ENCODE measurements at places on chromosomes 12 and 14.

DNA sequence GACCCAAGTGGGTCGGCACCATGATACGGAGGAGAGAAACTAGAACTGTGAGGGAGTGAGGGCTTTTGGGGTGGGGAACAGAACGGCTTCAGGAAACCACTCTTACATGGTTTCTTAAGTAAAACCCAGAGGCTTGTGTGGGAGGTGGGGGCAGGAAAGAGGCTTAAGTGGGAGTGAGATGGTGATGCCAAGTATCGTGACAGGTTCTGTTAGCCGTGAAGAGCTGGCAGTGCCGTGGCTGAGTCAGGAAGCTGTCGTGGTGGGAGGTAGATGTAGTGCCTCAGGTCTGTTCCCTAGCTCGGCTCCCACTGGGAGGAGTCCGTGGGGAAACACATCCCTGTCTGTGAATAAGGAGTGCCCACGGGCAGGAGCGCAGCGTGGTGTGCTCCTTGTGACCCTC lies 185.8 kb upstream of the FKBP4 start:
- DNase-seq, result no peak

DNA sequence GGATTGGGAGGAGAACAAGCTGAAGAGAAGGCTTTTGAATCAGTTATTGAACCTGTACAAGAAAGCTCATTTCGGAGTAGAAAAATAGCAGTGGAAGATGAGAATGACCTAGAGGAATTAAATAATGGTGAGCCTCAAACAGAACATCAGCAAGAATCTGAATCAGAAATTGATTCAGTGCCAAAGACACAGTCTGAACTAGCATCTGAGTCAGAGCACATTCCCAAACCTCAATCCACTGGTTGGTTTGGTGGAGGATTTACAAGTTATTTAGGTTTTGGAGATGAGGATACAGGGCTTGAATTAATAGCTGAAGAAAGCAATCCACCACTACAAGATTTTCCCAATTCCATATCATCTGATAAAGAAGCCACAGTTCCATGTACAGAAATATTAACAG lies 13.5 kb downstream of the MIA2 start:
- DNase-seq, result no peak

DNA sequence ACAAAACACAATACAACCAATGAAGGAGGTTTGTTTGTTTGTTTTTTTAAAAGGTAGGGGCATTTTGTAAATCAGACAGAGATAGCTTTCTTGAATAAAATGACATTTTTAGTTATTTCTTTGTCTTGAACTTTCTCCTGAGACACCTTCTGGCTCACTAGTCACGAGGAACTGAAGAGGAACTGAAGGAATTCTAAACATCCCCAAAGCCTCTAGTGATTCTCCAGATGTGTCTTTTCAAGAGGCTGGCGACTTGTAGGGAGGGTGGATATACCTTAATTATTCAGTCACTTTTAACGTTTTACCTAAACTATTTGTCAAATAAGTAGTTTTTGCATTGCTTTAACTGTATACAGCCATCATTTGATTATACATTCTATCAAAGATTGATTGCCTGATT lies 211.2 kb upstream of the LRIG3 start:
- DNase-seq, result peak; percentile 26

DNA sequence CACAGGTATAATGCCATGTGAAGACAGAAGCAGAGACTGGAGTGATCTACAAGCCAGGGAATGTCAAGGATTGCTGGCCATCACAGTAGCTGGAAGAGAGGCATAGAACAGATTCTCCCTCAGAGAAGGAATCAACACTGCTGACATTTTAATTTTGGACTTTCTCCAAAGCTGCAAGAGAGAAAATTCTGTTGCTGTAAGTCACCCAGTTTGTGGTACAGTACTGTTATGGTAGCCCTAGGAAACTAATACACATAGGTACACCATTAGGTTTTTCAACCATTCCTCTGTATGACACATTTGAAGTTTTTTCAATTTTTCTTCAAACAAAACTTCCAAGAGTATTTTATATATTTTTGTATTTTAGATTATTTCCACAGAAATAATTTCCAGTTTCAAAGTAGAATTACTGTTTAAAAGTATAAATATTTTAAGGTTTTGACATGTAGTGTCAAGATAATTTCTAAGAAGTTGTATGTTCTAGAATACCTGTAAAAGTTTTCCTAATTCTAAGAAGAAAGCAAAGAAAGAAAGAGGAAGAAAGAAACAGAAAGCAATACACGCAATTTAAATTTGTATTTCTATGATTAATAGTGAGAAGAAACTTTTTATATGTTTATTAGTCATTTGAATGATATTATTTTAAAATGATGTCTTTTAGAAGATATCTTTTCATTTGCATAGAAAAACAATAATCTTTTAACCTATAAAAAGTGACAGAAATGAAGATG lies 64.9 kb upstream of the CATSPERB start:
- DNase-seq, result no peak

GRCh38 chr12:90631591-90632212 lies 323.3 kb downstream of the CCER1 start:
- no peak for DNase-seq

DNA sequence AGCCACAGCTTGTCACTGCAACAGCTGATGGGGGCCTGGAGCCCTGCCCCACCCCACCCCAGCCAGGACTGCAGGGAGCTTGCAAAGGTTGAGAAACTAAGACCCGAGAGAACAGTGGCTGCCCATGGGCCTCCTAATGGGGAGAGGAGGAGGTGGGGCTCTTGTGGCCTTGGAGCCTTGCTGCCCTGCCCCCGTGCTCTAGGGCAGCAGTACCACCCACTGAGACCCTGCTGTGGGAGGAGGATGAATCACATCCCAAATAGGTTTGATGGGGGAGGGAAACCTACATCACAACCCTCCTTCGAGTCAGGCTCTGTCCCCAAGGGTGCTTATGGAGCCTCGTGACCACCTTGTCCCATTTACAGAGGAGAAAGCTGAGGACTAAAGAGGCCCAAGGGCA lies 15.9 kb downstream of the HHIPL1 start:
- DNase-seq, result no peak

- DNase-seq, result no peak
Observed at GRCh38 chr14:65296402-65296801, 116.1 kb upstream of the FUT8 start.

DNA sequence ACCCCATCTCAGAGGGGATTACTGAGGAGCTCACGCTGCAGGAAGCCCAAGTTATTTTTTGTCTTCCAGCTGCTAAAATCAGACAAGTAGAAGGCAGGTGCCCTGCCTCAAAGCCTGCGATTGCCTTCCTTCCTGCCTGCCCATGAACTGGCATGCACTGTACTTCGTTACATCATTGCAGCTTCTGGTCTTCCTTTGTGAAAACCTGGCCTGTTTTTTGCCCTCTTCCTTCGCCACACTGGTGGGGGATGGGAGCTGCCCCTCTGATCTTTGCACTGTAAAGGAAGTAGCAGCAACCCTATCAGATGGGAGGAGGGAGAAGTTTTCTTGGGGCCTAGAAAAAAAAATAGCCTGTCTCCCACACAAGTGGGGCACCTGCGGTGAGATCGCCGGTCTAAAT lies 1098.7 kb downstream of the BCL11B start:
- no peak for DNase-seq

GRCh38 chr12:104154286-104154685 lies 16.3 kb upstream of the NFYB start:
- DNase-seq, result no peak

GRCh38 chr12:29278673-29279420 lies 102.1 kb downstream of the ERGIC2 start:
- no peak for DNase-seq

DNA sequence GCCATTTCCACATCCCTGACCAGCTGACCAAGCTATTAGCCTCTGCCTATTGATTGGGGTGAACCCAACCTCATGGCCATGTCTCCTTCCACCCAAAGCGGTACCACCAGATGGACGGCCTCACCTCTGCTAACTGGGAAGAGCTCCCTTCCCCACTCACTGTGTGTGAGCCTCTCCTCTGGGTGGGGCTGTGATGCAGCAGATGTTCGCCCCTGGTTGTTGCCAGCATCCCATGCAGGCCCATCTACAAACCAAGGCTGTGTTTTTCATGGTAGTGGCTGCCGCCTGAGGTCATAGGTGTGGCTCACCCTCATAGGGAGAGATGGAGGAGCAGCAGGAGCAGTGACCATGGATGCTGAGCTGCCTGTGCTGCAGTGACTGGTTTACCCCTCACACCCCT lies 47.6 kb upstream of the RD3L start:
- no peak for DNase-seq

DNA sequence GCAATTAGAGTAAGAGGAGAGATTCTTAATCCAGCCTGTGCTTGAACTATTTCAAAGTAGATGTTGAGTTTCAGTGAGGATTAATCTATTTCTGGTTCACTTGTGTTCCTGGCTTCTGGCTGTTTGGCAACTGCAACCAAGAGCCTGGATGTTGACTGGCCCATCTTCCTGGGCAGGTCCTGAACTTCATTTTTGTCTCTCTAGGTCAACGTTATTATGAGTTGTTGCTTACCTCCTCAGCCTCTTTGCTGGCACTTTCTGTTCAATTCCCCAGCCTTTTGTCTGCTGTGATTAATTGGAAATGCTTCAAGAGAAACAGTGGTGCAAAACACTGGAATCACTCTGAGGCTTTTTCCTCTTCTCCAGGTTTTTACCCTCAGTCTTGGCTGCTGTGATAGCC lies 56.8 kb downstream of the TMEM132D start:
- no peak for DNase-seq

- DNase-seq, result no peak
Observed at GRCh38 chr12:12557733-12558132, 4.9 kb downstream of the DUSP16 start.

GRCh38 chr12:129854591-129854990 lies 49.2 kb downstream of the TMEM132D start:
- DNase-seq, result no peak

- no peak for DNase-seq
Observed at GRCh38 chr14:86575141-86575540, 1045.2 kb downstream of the FLRT2 start.

DNA sequence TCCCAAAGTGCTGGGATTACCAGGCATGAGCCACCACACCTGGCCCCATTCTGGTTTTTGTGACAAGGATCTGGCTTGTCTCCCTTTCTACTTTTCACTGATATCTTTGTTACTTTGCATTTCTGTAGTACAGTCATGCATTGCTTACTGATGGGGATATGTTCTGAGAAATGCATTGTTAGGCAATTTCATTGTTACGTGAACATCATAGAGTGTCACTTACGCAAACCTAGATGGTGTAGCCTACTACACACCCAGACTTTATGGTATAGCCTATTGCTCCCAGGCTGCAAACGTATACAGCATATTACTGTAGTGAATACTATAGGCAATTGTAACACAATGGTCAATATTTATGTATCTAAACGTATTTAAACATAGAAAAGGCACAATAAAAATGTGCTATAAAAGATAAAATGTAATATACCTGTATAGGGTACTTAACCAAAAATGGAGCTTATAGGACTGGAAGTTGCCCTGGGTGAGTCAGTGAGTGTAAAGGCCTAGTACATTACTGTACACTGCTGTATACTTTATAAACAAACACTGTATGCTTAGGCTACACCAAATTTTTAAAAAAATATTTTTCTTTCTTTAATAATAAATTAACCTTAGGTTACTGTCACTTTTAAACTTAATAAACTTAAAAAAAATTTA lies 16.0 kb downstream of the MRPL42 start:
- no peak for DNase-seq

DNA sequence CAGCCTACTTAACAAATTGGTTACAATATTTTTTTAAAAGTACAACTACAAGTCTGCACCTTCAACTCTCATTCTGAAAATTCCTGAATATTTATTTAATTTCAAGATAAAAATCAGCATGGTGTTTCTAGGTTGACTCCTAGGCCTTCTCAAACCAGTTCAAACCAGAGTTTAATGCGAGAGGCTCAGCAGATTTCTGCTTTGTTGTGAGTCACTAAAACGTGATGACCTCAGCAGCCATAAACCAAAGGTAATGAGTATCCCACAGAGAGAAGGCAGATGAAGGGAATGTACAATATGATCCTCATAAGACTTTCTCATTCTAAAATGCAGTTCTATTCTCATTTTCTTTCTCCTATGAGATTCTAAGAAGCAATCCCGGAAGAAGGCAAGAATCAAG lies 1.5 kb downstream of the PRDM4 start:
- DNase-seq, result no peak

DNA sequence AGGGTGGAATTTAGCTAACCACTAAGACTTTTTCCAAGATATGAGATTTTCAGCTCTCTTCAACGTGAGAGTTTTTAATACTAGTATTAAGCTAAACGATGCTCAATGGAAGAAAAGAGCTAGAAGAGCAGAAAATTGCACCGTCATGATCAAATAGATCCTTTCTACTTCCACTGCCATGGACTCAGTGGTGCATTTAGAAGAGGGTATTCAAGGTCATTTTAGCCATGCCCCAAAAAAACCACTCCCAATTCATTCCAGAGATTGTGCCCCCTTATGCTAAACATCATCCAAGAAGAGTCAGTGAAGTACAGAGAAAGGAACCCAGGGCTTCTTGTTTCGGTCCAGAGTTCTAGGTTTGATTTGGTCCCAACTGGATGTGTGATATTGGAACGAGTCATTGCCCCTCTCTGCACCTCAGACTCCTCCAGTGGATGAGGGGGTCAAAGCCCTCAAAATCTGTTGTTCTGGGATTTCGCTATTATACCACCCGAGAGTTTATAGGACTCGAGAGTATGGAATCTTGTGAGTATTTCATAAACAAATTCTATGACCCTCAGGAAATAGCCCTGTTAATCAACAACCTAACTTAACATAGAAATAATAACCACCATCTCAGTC lies 55.2 kb downstream of the DAD1 start:
- DNase-seq, result no peak

GRCh38 chr12:124413915-124414314 lies 119.0 kb downstream of the RFLNA start:
- no peak for DNase-seq

- DNase-seq, result no peak
Observed at GRCh38 chr14:104150136-104151025, 12.0 kb downstream of the KIF26A start.

GRCh38 chr12:3328081-3328480 lies 162.9 kb upstream of the PRMT8 start:
- DNase-seq, result no peak

- DNase-seq, result no peak
Observed at GRCh38 chr12:11695321-11695720, 45.8 kb downstream of the ETV6 start.

- no peak for DNase-seq
Observed at GRCh38 chr12:80001562-80001961, 66.7 kb upstream of the PPP1R12A start.
